ENCODE measurements at places on chromosomes 1 and 21.
A peak's percentile ranks its signal among the peaks of the same experiment; 100 is the strongest.

DNA sequence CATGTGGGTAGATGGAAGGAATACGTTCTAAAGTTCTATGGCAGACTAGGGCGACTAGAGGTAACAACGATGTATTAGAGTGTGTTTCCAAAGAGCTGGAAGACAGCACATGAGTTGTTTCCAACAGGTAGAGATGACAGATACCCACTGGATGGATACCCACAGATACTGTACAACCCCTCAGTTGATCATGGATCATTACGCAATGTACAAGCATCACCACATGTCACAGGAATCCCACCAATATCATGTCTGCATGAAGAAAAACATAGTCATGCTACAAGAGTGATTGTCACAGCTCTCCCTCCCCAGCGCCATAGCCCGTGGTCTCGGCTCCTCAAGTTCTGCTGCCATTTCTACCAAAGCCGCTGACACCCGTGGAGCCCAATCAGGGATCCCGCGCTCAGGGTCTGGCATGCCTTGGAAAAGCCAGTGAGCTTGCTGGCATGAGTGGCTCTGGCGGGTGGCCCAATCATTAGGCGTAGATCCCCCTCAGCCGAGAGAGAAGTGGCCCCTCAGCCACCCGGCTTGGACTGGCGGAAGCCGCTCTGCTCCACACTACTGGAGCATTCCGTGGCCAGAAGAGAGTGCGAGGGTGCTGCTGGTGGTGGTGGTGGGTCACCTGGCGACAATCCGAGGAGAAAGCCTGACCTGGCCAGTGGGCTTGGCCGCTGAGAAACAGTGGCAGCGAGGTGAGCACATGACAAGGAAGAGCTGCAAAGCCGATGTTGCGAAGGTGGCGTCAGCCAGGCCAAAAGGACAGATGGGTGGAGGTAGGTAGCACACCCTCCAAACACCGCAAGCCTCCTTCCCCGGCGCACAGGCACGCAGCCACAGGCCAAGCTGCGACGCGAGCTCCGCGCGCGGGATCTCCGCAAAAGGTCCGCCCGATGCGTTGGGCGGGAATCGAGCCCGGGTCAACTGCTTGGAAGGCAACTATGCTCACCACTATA, 65.7 kb upstream of the FCGR2A start:
- H3K27me3 ChIP-seq = peaks cover 32% of the 10 kb centered on the region
- no peak overlapping the region for H3K27ac ChIP-seq
- H3K4me3 ChIP-seq = peak overlapping the region; percentile 81

- H3K36me3 ChIP-seq = no peaks in the 10 kb centered on the region
- no peaks in the 10 kb centered on the region for H3K4me1 ChIP-seq
- no peak overlapping the region for H3K27ac ChIP-seq
Measured at GRCh38 chr1:115982400-115982799, 6.1 kb downstream of the SLC22A15 start.

DNA sequence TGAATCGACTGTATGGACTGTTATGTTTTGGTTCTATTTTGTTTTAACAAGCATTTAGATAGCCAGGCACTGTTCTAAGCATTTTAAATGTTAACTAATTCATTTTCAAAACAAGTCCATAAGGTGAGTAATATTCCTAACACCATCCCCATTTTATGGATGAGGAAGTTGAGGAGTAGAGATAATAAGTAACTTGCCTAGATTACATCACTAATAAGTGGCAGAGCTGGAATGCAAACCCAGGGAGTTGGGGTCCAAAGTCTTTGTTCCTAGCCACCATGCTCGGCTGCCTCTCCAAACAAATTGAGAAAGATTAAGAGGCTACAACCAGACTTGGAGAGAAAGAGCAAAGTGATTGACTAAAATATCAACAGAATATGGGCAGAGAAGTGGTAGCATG, 12.6 kb upstream of the LEPR start:
- no peak for DNase-seq
- no peak overlapping the region for H3K27ac ChIP-seq
- no peaks in the 10 kb centered on the region for H3K27me3 ChIP-seq
- H3K4me1 ChIP-seq = no peaks in the 10 kb centered on the region
- H3K36me3 ChIP-seq = peaks cover 11% of the 10 kb centered on the region

- DNase-seq = no peak
- H3K36me3 ChIP-seq = no peaks in the 10 kb centered on the region
- H3K27me3 ChIP-seq = no peaks in the 10 kb centered on the region
- no peak overlapping the region for H3K4me3 ChIP-seq
Measured at GRCh38 chr1:61606448-61607312, 118.3 kb downstream of the TM2D1 start.

- peaks cover 13% of the 10 kb centered on the region for H3K4me1 ChIP-seq
- H3K36me3 ChIP-seq = no peaks in the 10 kb centered on the region
- H3K27me3 ChIP-seq = peaks cover 3% of the 10 kb centered on the region
- H3K27ac ChIP-seq = no peak overlapping the region
- DNase-seq = no peak
- H3K4me3 ChIP-seq = no peak overlapping the region
Measured at GRCh38 chr1:99818063-99818699, 32.0 kb upstream of the AGL start.

DNA sequence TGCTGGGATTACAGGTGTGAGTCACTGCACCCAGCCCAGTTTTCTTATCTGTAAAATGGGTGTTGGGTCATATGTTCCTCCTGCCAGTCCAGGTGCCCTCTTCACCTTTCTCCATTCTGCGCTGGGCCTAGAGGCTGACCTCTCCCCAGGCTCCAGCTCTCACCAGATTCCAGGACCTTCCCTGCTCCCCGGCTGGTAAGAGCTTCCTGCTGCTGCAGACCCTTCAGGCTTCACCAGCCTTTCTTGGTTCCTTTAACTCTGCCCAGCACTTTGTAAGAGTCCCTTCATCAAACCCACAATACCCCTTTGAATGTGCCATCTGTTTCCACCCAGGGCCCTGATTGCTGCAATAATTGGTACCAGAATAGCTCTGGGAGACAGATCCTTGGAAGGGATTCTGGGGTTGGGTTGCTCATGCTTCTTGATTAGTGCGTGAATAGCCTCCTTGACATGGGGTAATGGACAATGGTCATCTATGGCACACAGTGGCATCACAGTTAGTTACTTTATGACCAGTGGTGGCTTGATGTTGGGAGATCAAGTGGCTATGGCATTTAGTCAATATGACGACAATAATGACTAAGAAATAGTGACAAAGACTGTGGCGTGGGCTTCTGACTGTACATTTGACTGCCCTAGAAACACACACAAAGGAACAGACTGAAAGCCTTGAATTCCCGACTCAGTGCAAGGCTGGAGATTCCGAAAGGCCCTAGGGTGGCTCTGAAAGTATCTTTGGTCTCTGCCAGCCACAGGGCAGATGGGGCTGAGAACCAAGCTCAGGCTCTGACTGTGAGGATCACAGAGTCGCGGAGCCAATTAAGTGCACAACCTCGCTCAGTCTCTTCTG, 67.3 kb downstream of the SLC9A1 start:
- no peak overlapping the region for H3K27ac ChIP-seq
- peaks cover 6% of the 10 kb centered on the region for H3K36me3 ChIP-seq
- no peaks in the 10 kb centered on the region for H3K27me3 ChIP-seq
- no peaks in the 10 kb centered on the region for H3K4me1 ChIP-seq

Measured in naive thymus-derived CD8-positive, alpha-beta T cell (primary cell).